Cortex of kidney (tissue), 1 donor: ENCODE measurements at places on chromosomes 16 and 17.

DNA sequence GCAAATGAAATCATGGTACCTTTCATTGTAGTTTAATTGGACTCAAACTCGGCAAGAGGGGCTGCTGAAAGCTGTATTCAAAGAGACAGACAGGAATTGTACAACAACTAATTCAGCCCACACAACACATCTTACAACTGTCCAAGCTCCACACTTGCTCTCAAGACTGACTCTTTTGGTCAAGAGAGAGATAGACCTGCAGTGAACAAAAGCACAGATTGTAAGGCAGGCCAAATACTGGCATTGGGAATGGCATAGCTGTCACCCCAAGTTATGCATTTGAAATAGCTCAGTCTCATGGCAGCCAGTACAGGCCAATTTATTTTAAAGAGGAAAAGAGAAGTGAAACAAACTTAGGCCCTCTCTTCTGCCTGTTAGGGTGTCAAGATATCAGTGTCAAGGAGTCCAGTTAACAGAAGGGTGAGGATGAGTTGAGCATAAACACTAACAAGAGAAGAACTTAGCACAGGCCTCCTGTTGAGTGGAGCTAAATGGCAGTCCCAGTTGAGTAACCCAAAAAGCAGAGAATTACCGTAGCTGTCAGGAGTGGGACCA lies 215.7 kb downstream of the IRX3 start:
- no peak for DNase-seq

- no peak for DNase-seq
These were observed 72.2 kb upstream of the METTL9 start for GRCh38 chr16:21526923-21527807.

GRCh38 chr17:51598824-51599223 lies 338.5 kb downstream of the UTP18 start:
- DNase-seq = no peak

DNA sequence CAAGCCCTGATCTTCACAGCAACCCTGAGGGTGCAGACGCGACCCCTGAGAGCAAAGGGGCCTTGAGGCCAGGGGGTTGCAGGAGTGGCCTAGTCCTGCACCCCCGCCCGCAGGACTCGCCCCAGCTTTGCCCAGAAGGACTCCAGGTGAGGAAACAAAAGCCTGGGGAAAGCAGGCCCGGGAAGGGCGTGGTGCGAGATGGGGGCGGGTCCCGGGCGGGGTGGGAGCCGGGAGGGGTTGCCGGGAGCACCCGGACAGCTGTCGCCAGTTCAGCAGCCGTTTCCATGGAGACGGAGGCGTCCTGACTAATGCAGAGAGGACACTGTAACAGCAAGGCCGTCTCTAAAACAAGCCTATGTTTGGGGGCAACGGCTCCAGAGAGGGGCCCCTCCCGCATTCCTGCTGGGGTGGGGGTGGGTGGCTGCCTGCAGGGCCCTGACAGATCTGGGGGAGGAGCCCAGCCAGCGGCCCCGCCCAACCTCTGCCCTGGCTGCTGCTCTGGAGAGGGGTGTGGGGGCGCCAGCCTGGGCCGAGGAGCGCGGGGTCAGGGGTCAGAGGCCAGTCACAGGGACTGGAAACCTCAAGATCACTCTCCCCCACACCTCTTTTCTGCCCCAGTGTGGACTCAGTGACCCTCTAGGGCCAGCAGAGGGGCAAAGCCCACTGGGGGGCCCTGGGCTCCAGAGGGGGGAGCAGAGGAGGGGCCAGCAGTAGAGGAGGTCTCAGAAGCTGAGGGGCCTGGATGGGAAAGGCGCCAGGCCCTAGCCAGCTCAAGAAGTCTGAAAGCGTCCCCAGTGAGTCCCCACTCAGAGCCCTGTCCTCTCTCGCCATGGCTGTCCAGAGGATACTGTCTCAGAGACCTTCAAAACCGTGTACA lies 3.1 kb upstream of the TPPP3 start:
- DNase-seq = no peak

- no peak for DNase-seq
These were observed 71.9 kb upstream of the GSE1 start for GRCh38 chr16:85541181-85541580.

DNA sequence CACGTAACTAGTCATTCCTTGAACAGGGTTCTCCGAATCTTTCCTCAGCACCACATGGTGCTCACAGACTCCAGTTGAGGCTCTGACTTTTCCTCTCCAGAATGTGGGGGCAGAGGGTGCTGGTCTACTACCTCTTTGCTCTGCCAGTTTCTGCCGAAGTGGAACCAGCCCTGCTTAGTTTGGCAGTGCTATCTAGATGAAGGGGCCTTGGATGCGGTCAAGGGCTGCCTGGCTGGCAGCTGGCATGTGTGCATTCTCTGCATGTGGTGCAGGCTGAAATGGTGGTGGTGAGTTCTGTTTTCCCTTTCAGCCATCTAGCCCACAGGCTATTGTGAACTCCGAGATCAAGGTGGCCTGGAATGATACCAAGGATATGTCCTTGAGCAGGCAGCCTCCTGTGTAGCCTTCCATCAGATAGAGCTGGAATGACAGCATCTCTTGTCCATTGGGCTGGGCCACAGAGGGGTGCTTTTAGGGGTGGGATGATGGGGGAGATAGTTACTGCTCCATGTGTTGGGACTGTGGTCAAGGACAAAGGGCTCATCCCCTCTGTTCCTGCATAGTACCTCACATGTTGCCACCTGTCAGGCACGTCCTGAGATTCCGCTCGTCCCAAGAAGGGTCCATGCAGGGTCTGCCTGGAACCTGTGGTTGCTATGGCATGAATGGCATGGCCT lies 2.0 kb downstream of the DYNLL2 start:
- no peak for DNase-seq
